Activated CD8-positive, alpha-beta T cell treated with anti-CD3 and anti-CD28 coated beads, Interleukin-2, amount 10 ng/mL, durations not matched to agents 7 days and 5 days (primary cell): ENCODE measurements at places on chromosomes 3 and 15. TPM values are rescaled to one million over a fixed set of nuclear protein-coding genes. Genes with fewer than 3 reads are reported as not detected.

Gene DET1
- total RNA-seq, result 1.7 TPM

Gene CX3CR1
- 0.42 TPM for total RNA-seq

Gene SUCNR1
- not detected for total RNA-seq

Gene SOX14
- not detected for total RNA-seq

Gene CA12
- not detected for total RNA-seq

GRCh38 chr3:44444437-44444836 is 33.0 kb downstream of the ZNF445 start:
- H3K4me1 ChIP-seq, result peaks cover 36% of the 10 kb centered on the region
- H3K4me3 ChIP-seq, result no peak overlapping the region
- H3K27ac ChIP-seq, result peak overlapping the region; percentile 7

DNA sequence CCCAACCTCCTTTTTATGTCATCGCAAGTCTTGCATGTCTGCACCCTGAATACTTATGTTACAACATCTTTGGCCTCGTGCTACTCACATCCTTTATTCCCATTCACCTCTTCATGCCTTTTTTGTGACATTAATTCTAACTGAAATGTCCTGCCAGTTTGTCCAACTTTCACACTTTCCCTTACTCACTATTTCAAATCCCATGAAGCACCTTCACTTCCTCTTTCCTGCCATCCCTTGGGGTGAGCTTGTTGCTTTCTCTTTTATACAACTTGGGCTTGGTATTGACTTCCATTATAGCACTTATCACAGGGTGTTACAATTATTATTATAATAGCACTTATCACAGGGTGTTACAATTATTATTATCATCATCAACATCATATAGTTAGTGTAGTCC is 496.3 kb downstream of the NLGN1 start:
- H3K27ac ChIP-seq, result no peak overlapping the region
- no peaks in the 10 kb centered on the region for H3K36me3 ChIP-seq
- H3K4me3 ChIP-seq, result no peak overlapping the region

DNA sequence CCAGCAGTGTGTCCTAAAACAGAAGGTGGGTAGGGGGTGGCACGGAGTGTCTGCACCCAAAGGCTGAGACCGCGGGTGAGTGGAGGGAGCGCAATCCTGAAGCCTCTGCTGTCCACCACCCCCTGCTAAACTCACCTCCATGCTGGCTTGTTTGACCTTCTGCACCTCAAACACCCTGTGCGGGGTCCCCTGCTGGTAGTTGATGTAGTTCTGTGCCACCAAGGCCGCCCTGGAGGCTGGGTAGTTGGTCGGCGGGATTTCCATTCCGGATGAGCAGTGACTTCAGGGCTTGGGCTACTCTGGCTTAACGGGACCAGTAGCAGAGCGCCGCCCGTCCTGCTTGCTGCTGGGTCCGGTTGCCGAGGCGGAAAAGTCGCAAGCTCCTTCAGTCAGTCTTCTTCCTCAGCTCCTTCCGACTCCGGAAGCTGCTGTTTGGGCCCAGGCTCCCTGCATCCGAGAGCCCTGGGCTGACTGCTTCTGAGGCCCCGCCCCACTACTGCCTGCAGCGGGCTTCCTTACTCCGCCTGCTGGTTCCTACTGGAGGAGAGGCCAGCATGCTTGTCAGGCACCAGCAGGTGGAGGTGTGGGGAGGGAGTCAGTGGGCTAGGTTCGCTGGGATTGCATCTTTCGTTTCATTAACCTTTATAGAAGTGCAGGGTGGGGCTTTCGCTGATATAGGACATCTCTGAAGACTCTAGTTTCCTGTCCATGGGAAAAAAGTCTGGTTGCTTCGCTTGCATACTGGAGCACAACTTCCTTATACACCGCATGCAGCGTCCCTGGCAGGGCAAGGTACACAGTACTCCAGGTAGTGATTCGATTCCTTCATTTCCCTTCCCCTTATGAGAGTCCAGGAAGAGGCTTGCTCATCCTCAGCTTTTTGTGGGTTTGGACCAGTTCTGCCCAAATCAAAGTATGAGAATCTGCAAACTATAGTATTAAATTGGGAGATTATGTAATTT is at the start of gene LXN:
Gene LXN (minus strand): TSS at position 434 of the 962 bp plus-strand sequence. CDS start 170 bp downstream, at position 264.
- H3K4me3 ChIP-seq, result peak within 1 kb of the TSS; percentile 91
- H3K27me3 ChIP-seq, result no peaks in the 10 kb centered on the region
- peak; percentile 87 for DNase-seq
- H3K36me3 ChIP-seq, result peaks cover 30% of the 10 kb centered on the region
- peak within 1 kb of the TSS; percentile 93 for H3K27ac ChIP-seq
- peaks cover 29% of the 10 kb centered on the region for H3K4me1 ChIP-seq

DNA sequence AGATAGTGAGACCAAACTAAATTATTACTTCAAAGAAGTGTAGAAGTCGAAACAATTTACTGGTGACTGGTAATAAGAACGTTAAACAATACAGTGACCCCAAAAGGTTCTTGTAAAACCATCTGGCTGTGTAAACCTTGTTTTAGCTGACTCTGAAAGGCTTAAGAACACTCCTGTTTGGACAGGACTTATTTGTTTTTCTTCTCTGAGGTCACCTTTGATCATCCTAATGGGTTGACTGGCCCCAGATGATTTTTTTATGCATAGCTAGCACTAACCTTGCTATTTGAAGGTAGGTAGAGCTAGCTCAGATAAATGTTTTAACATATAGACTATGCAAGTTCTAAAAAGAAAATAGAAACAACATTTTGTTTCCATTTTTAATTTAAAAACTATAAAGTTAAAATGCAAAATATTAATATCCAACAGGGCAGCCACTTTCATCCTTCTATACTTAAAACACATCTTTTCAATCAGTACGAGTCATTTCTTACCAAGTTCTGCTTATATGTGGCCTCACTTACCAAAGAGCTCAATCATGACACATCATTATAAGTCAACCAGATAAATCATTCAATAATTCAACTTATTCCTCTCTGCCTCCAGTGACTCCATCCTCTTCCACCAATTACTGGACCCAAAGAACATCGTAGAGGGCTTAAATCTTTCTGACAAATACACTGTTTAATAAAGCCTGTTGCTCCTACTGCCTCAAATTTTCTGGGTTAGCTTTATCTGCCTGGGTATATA is 158.8 kb downstream of the SSR3 start:
- DNase-seq, result no peak
- H3K4me1 ChIP-seq, result no peaks in the 10 kb centered on the region
- no peak overlapping the region for H3K4me3 ChIP-seq
- no peaks in the 10 kb centered on the region for H3K36me3 ChIP-seq

- H3K27ac ChIP-seq, result no peak overlapping the region
- no peak overlapping the region for H3K4me3 ChIP-seq
- no peak for DNase-seq
- peaks cover 14% of the 10 kb centered on the region for H3K27me3 ChIP-seq
These were observed 17.9 kb downstream of the ILDR1 start for GRCh38 chr3:122004107-122004506.

DNA sequence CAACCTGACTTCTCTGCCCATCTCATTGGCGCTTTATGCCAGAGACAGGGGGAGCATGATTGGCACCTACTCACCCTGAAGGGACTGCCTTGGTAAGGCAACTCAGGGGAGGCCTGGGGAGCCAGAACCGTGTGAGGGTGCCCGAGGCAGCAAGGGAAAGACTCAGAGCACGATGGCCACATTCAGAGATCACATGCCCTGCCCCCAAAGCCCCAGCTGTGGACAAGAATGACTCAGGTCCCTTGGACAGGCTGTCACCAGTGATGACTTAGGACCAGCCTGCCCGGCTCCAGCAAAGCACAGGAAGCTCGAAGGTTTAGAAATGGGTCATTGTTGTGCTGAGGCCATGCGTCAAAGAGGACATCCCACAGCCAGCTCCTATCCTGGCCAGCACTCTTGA is 49.1 kb upstream of the LIMD1 start:
- H3K27me3 ChIP-seq, result no peaks in the 10 kb centered on the region
- H3K4me1 ChIP-seq, result no peaks in the 10 kb centered on the region
- DNase-seq, result no peak
- no peak overlapping the region for H3K27ac ChIP-seq
- no peak overlapping the region for H3K4me3 ChIP-seq
- peaks cover 5% of the 10 kb centered on the region for H3K36me3 ChIP-seq

- H3K36me3 ChIP-seq, result peaks cover 5% of the 10 kb centered on the region
- no peak overlapping the region for H3K27ac ChIP-seq
- no peaks in the 10 kb centered on the region for H3K4me1 ChIP-seq
- no peaks in the 10 kb centered on the region for H3K27me3 ChIP-seq
- no peak overlapping the region for H3K4me3 ChIP-seq
These were observed 56.1 kb upstream of the SKIL start for GRCh38 chr3:170301405-170301804.

DNA sequence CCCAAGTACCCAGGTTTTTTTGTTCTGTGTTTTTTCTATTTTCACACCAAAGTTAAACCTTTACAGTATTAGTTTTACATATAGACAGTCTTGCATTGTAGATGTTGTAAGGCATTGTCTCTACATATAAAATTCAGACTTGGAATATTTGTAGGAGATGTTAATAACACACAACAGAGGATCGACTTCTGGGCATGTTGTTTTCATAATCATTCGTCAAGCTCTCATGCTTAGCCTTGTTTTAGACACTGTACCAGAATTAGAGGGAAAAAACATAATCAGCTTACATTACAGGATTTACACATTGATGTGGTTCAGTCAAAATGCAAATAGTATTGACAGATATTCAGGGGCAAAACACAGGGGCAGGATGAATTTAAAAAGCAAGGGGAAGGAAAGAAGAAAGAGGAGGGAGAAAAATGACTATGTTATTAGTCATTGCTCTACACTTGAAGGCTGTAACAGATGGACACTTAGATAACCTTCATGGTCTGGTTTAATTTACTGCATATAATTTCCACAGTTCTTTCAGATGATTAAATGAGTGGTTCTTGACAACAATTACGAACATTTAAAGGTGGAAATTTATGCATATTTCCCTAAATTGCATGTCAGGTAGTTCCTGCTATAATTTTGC is 7.5 kb downstream of the CMSS1 start:
- no peak overlapping the region for H3K27ac ChIP-seq
- peaks cover 8% of the 10 kb centered on the region for H3K4me1 ChIP-seq
- no peaks in the 10 kb centered on the region for H3K27me3 ChIP-seq
- peaks cover 2% of the 10 kb centered on the region for H3K36me3 ChIP-seq
- DNase-seq, result no peak
- no peak overlapping the region for H3K4me3 ChIP-seq

DNA sequence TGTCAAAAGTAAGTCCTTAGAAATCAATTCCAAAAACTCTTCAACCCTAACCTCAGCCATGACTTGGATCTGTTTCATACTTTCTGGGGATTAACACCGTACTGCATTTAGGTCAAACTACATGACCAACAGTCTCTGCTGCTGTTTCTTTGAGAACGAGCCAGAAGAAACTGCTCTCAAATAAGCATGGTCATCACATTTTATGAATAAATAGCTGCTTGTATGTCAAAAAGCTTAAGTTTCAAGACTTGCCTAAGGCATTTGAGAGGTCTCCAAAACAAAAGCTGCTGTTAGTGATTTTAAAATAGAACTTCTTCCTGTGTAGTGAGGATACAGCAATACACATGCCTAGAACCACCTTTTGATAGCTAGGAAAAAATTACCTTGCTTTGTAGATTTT is 166.3 kb upstream of the CHRM5 start:
- peaks cover 4% of the 10 kb centered on the region for H3K27me3 ChIP-seq
- no peak overlapping the region for H3K4me3 ChIP-seq
- H3K4me1 ChIP-seq, result no peaks in the 10 kb centered on the region
- H3K36me3 ChIP-seq, result no peaks in the 10 kb centered on the region
- no peak overlapping the region for H3K27ac ChIP-seq

GRCh38 chr3:40574661-40575060 is 49.9 kb downstream of the ZNF621 start:
- no peak for DNase-seq
- no peak overlapping the region for H3K27ac ChIP-seq
- no peaks in the 10 kb centered on the region for H3K4me1 ChIP-seq
- no peak overlapping the region for H3K4me3 ChIP-seq
- peaks cover 26% of the 10 kb centered on the region for H3K27me3 ChIP-seq
- H3K36me3 ChIP-seq, result no peaks in the 10 kb centered on the region
